ENCODE measurements at places on chromosomes 4 and X.

DNA sequence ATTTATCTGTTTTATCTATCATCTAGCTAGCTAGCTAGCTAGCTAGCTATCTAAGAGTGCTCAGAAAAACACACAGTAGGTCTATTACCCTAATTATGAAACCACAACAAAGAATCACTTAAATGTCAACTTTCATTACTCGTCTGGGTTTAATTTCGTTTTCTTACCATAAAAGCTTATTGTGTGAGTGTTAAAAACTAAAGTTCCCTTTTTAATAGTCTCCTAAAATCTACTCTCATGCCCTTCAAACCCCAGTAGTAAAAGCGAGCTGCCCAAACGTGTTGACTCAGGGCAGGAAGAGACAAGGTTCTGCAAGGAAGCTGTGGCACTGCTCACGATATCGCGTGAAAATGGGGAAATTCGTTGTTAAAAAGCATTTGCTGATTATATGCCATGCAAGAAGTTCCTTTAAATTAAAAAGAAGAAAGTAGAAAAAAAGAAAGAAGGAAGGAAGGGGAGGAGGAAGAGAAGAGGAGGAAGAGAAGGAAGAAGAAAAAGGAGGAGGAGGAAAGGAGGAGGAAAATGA is 595 bp downstream of the MBNL3 start:
- no peak for DNase-seq

DNA sequence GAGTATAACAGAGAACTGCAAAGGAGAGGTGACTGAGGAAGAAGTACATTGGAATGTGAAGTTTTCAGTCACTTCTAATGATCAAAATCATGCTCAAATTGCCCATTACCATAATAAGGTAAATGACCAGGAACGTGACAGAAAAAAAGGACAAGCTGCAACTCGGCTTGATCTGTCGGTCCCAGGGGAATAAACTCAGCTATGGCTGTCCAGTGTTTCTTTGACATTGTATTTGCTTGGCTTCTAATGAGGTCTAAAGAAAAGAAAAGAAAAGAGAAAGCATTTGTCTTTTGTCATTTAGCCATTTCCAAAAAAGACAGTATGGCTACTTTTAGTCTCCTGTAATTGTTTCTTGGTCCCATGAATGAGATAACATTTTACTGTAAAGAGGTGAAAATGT is 25.2 kb downstream of the PHOX2B start:
- DNase-seq: no peak

- DNase-seq: no peak
Measured at GRCh38 chr4:98908182-98908581, 20.8 kb downstream of the EIF4E start.

GRCh38 chrX:115592997-115593734 is 32.2 kb downstream of the PLS3 start:
- DNase-seq: no peak

- DNase-seq: no peak
Measured at GRCh38 chr4:1105662-1106061, 7.7 kb downstream of the RNF212 start.
